ENCODE measurements at places on chromosomes 7 and 10.

GRCh38 chr10:3898821-3899220 is 113.8 kb upstream of the KLF6 start:
- DNase-seq: no peak

GRCh38 chr10:74121368-74121767 is 29.3 kb downstream of the AP3M1 start:
- DNase-seq: no peak

- no peak for DNase-seq
These were observed 865 bp downstream of the ZNF438 start for GRCh38 chr10:31030800-31031199.

DNA sequence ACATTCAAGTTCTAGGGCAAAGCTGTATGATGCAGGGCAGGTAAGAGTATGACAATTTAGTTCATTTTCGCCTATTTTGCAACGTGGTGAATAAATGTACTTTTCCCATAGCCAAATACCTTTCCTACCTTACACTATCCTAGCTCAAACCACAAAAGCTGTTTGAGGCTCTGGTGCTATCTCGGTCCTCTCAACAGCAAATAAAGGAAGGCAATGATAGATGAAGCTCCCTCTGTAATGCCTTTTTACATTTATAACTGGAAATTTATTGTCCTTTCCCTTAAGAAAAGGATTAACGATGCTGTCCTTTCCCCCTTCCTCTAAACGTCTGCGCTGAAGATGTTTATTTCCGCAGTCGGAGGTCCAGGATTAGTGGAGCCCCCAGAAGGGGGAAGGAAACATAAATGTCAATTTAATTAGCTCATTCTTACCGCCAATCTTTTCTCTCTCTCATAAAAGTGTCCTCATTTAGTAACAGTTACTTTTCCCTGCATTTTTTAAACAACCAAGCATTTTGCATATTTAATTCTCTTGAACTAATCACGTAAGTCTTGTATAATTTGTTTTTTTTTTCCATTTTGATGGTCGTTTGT is 114.6 kb downstream of the PIP4K2A start:
- no peak for DNase-seq

GRCh38 chr7:117562759-117563158 is 82.9 kb downstream of the CFTR start:
- no peak for DNase-seq

GRCh38 chr7:101315336-101315735 is 6.3 kb downstream of the IFT22 start:
- peak; percentile 50 for DNase-seq

GRCh38 chr10:122152544-122152943 is 118.6 kb upstream of the BTBD16 start:
- peak; percentile 74 for DNase-seq

DNA sequence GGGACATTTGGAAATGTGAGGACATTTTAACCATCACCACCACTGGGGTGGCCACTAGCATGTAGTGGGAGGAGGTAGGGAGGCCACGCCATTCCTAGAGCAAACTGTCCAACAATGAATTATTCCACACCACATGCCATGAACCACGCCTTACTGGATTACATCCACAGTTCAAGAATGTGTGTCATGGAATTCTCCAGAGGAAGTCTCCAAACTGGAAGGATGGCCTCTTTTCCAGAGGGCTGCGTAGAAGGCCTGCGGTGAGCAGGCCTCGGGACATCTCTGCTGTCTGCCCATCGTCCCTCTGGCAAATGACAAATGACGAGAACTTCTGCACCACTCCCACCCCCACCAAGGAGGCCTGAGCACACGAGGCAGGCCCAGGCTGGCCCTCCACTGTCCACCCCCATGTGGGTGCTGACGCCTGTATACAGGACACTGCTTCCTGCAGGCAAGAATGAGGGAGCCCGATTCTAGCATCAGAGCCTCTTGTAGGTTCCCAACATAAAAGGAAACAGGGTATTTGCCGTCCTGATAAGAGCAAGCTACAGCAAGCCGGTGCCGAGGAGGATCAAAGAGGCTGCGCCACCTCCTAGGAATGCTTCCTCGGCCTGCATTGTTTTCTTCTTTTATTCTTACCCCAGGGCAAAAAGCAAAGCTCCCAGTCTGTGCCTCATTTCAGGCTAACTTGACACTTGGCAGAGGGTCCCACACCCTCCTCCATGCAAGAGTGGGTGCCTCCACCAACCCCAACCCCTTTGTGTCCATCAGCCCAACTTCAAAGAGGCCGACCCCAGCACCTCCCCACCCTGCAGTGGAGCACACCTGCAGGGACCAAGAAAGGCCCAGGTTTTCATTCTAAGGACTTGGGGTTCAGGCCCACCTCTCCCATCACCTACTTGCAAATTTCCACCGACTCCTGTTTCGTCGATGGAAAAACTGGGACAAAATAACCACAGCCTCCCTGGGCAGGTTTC is 23.9 kb downstream of the TNS3 start:
- DNase-seq: no peak

DNA sequence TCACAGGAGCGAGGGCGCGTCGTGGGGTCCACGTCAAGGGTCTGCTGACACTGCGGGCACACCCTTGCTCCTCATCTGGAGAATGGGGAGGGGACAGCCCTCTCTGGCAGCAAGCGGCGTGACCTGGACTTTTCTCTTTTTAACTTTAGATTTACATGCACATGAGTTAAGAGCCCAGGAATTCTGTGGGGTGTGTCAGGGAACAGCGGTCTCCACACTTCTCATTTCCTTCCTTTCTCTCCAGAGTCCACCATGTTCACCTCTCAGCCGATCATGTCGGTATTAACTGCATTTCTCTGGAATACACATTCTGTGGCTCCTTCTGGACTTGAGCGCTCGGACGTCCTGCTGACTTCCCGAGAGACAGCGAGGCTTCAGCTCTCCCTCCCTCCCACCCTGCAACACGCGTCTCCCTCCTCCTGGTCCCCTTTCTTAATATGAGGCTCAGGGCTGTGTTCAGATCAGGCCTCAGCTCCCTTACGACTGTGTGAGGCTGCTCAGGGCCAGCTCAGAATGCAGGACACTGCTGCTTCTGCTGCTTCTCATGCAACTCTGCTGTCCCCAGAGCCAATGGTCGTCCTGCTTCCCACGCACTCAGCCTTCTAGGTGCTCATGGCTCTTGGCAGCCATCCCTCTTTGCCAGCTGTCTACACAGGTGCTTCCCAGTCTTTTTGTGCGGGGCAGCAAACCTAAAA is 261.3 kb downstream of the ELFN1 start:
- DNase-seq: peak; percentile 47

GRCh38 chr7:156594283-156595080 is 46.1 kb upstream of the RNF32 start:
- DNase-seq: no peak

GRCh38 chr7:1318051-1318450 is 85.4 kb downstream of the UNCX start:
- DNase-seq: no peak

DNA sequence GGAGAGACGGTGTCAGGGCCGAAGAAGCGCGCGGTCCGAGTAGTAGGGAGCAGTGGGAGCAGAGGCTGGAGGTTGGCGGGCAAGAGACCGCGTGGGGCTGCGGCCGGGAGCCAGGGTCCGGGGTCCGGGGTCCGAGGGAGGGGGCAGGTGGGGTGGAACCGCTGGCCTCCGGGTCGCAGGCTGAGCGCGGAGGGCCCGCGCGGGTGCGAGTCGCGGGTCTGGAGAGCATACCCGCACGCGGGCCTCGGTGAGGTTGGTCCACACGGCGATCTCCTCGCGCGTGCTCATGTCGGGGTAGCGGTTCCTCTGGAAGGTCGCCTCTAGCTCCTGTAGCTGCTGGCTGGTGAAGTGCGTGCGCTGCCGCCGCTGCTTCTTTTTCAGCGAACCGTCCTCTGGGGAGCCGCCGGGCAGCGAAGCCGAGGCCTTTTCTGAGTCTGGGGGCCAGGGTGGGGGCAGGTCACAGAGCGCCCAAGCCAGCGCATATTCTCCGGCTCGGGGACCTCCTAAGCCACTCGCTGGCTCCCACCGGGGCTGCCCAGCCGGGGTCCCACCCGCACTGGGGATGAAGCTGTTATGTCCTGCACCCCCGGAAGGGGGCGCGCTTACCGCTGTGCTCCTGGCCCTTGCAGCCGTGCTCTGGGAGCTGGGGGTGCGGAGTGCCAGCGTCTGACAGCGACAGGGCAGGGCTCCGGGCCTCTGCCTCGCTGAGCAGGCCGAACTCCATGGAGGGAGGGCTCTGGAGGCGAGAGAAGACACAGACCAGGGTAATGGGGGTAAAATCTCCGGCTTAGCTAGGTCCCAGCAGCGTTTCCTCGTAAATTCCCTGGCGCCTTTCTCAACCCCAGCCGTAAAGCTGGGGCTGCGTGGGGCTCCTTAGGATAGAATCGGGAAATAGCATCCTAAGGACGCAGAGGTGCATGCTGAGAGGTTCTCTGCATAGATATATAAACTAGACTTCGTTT is 5.5 kb downstream of the ELOVL3 start:
- DNase-seq: no peak

GRCh38 chr7:137923380-137923779 is 76.6 kb upstream of the DGKI start:
- DNase-seq: peak; percentile 67

GRCh38 chr10:79103129-79103528 is 34.4 kb downstream of the ZMIZ1 start:
- DNase-seq: no peak

DNA sequence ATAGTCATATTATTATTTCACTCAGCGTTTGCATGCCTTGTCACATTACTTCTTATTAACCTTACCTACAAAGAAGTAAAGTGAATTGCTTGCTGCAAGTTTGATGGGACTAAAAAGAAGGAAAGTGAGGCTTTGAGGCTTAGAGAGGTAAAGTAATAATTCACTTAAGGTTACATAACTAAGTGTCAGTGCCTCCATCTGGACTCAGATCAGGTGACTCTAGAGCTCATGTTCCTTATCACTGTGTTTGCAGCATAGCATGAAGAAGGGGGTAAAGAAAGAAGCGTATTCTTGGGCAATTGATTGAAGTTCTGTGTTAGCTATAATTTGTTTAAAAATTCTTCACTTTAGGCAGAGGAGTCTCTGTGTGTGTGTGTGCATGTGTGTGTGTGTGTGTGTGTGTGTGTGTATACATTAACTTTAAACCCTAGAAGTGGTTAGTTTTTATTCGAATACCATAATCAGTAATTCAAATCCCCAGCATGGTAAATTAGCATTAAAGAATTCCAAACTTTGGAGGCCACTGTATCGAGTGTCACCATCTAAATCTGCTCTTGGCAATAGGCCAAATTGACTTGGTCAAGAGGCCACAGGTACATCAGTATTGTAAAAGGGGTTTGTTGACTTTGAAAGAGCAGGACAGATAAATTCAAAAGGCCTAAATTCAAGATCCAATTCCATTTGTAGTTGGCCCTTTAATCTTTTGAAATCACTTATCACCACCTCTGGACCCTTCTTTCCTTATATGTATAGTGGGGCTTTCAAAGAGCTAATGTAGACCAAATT is 2.2 kb upstream of the PON3 start:
- no peak for DNase-seq

DNA sequence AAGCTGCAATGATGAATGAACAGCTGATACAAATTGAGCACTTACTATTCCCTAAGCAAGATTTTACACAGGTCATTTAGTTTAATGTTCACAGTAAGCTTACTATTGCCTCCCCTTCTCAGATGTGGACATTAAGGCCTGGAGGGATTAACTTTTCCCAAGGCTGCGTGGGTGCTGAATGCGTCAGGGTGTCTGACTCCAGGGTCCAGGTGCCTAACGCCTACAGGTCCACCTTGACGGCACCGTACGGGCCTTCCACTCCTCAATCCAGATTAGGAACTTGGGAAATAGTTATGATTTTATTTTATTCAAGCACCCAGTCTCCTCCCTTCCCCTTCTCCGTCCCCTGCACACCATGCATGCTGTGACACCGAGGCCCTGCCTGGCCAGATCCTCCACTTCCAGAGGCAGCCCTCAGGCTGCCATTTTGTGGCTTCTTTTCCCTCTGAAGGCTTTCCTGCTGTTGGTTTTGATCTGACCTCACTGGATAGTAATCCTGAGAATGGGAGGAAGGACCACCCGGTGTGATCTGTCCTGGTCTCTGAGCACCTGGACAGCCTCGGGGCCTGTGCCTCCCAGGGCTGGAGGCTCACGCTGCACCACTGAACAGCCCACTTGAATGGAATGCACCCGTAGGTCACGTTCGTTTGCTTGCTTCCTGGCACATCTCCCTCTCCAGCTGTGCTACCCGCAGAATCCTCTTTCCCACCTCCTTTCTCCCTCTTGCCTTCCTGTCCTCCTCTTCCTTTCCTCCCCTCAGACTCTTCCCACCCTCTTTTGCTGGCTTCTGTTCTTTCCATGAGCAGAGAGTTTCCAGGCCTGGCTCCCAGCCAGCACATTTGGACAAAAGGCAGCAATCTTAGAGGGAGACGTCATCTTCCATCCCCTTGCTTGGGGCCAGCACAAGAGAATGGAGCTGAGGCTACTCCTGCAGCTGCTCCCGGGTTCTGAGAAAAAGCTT is 14.4 kb downstream of the DENND2A start:
- DNase-seq: peak; percentile 99

GRCh38 chr7:132933072-132933458 is 148.8 kb downstream of the CHCHD3 start:
- DNase-seq: peak; percentile 37

GRCh38 chr7:82438521-82438920 is 5.1 kb downstream of the CACNA2D1 start:
- no peak for DNase-seq

GRCh38 chr10:104337521-104337984 is 712 bp downstream of the ITPRIP start:
- DNase-seq: peak; percentile 49

DNA sequence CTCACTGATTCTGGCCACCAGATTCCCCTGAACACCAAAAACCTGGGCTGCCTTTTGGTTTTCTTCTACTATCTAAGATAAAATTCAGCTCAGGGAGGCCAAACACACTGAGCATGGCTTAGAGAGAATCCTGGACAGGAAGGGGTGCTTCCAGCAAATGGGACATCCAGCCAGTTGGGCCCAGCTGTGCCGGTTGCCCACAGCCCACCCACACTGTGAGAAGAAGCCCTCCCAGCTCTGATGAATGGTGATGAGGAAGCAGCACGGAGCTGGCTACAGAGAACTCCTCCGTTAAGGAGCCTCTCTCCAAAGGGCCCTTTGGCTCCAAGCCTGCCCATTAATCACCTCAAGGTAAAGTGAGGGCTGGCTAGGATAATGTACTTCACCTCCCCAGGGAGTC is 15.9 kb downstream of the LRRC18 start:
- no peak for DNase-seq

DNA sequence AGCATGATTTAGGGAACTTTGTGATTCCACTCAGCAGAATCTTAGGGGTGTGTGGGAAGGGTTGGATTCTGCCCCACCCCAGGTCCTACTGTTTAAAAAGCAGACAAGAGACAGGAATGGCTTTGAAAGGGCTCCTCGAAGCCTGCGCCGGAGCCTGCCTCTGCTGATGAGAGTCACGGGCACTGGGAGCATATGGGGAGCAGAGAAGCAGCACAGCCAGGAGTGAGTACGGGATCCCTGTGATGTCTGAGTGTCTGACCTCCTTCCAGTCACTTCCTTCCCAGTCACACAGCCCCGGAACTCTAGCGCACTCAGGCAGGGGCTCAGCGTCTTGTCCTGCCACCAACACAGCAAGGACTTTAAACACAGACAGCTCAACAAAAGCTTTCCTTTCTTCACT is 514.9 kb upstream of the DPP6 start:
- no peak for DNase-seq
